ENCODE measurements at places on chromosomes 4 and X.
A peak's percentile ranks its signal among the peaks of the same experiment; 100 is the strongest.

DNA sequence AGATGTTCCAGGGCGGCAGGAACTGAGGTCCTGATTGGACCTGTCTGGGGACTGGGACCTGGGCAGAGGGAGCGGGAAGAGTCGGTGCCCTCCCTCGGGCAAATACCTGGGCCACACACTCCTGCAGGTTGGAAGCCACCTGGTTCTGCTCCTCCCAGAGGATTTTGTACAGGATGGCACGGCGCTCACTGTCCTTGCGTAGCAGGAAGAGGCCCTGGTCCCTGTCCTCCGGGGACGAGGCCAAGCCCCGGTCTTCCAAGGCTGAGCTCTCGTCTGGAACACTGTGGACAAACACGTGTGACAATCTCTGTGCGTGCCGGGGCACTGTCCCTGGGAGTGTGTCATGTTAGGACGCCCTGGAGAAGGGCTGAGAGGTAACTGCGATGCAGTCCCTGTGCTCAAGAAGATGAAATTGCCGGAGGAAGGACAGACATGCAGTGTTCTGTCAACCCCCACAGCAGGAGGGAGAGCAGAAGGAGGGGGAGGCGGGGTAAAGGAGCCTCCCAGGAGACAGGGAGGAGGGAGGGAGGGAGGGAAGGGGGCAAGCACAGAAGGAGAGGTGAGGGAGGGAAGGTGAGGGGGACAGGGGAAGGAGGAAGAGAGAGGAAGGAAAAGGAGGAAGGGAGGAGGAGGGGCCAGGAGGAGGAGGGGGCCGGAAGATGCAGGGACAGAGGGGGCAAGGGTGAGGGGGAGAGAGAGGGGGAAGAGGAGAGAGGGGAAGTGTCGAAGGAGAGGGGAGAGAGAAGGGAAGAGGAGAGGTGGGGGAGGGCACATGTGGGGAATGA is 29.0 kb downstream of the PDHA1 start:
- no peak for DNase-seq

DNA sequence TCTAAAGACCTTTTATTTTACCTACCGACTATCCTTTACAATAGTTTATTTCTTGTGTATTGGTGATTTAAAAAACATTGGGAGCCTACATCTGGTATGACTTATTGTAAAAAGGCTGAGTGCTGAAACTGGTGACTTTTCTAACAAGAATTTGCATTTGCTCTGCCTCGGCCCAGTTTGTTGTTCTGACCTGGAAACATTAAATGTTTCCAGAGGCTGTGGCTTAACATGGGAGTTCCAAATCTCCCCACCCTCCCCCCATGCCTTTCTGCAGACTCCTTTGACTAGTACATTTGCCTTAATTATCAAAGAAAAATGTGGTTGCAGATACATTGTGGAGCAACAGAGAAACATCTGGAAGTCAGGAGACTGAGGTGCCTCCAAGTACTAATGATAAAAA is 39.8 kb downstream of the SPCS3 start:
- no peak for DNase-seq

GRCh38 chr4:72320223-72320948 is 248.6 kb downstream of the ADAMTS3 start:
- DNase-seq, result no peak

DNA sequence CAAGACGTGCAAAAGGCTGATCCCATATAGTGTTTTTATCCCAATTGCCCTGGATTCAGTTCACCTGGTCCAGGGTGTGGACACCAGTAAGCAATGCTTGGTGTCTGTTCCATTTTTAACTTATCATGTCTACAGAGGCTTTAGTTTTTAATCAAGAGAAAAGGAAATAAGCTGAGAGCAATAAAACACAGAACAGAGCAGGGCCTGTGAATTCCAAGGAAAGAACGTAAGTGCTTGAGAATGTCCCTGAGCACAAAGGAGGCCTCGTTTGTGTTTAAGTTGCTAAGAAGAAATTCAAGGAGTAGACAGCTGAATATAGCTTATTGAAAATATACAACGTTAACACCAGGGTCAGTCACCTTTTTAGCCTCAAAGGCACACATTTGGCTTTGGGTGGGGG is 191.3 kb downstream of the GPC3 start:
- DNase-seq, result no peak

DNA sequence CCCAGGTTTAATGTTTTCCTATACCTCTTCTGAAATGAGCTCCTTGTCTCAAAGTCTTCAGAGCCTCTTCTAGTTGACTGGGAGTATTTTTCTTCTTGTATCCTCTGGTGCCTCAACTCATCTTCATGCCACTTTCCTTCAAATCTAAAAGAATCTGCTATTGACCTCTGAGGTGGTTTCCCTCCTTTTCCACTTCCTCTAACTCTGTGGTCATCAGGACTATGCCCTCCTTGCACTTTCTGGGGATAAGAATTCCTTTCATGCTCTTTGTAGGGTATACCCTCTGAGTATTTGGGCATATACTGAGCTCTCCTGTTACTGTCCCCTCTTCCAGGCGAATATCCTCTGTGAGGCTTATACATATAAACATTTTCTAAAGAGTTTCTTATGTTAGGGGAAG is 24.8 kb downstream of the BCLAF3 start:
- DNase-seq, result no peak

DNA sequence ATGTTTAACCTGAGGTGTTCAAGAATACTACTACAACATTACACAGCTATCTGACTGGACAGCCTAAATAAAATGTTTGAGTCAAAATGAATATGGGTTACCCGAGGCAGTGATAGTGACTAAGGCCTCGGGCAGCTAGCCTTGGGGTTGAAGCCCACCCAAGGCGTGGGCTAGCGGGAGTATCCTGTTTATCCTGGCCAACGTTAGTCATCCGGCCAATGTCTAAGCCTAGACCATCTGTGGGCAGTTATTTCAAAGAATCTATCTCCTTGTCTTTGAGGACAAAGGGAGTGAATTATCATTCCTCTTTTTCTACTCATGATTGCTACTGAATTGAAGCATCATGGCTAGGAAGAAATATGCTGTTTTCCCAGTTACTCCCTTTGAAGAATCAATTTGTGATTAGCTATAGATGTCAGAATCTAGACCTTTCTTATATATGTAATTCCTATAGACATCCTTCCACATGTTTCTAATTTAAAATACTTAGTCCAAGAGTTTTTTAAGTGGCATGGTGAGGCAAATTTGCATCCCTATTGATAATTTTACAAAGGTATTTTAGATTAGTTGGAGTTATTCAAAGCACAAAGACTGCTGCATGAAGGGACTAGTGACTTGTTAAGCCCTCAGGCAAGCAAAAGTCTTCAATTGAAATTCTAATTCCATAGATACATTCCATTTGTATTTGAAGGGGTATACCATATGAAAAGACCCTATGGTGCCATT is 6.0 kb upstream of the PDGFC start:
- no peak for DNase-seq

- DNase-seq, result no peak
Observed at GRCh38 chrX:95953564-95953963, 731.1 kb upstream of the DIAPH2 start.

DNA sequence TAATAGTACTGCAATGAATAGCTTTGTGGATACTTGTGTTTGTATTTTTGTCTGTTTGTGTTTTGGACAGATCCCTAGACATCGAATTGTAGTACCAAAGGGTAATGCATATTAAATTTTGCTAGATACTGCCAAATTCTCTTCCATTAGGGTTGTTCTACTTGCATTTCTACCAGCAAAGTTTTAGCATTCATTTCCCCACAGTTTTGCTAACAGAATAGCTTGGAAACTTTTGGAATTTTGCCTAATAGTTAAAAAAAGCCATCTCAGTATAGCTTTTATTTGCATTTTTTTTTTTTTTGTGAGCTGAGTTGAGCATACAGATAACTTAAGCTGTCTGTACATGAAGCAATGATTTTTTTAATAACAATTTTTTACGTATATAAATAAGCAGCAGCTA is 1084.9 kb downstream of the ADGRL3 start:
- no peak for DNase-seq

DNA sequence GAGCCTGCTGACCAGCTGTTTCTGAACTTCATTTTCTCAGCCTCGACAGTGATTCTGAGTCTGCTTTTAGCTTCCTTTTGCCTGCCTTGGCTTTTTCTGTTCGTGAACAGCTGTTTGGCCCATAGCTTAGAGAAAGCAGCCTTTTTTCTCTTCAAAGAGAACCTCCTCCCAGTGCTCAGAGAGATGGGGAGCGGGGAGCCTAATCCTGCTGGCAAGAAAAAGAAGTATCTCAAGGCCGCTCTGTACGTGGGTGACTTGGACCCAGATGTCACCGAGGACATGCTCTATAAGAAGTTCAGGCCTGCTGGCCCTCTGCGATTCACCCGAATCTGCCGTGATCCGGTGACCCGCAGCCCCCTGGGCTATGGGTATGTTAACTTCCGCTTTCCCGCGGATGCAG is 756 bp downstream of the PABPC5 start:
- DNase-seq, result no peak

DNA sequence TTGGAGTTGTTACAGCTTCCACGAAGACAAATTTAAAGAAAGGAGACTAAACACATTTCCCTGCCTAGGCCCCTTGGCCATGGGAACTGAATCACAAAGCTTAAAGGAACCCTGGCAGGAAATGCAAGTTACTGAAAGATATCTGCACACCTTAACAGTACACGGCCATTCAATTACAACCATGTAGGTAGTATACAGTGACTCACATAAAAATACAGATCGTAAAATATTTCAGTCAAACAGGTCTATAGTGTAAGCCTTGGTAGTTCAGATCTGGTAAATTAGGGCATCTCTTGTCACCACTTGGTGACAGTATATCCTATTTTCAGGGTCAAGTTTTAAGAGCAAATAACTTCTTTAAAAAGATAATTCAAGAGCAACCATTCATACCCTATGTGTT is 112.0 kb downstream of the ATG4A start:
- no peak for DNase-seq

DNA sequence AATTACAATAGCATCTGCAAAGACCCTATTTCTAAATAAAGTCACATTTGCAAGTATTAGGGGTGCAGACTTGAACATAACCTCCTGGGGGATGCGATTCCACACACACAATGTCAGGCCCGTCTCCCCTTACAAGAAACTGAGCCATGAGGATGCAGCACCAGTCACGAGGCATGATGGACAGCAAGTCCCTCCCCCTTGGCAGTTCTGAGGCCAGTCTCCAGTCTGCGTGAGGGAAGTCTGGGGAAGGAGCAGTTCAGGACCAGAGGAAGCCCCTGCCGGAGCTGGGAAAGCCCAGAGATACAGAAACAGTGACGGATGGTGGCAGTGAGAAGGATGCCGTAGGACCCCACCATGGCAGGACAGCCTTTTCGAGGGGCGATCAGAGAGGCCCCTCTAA is 9.4 kb downstream of the FAM53A start:
- DNase-seq, result no peak

- peak; percentile 44 for DNase-seq
Observed at GRCh38 chrX:41086627-41086932, 1.3 kb downstream of the USP9X start.

- no peak for DNase-seq
Observed at GRCh38 chr4:107691378-107691777, 28.7 kb downstream of the PAPSS1 start.

- no peak for DNase-seq
Observed at GRCh38 chr4:159398236-159398638, 295.4 kb downstream of the RAPGEF2 start.

- no peak for DNase-seq
Observed at GRCh38 chrX:3963980-3964379, 250.5 kb upstream of the PRKX start.

GRCh38 chr4:95637043-95637600 is 88.3 kb upstream of the UNC5C start:
- peak; percentile 13 for DNase-seq

DNA sequence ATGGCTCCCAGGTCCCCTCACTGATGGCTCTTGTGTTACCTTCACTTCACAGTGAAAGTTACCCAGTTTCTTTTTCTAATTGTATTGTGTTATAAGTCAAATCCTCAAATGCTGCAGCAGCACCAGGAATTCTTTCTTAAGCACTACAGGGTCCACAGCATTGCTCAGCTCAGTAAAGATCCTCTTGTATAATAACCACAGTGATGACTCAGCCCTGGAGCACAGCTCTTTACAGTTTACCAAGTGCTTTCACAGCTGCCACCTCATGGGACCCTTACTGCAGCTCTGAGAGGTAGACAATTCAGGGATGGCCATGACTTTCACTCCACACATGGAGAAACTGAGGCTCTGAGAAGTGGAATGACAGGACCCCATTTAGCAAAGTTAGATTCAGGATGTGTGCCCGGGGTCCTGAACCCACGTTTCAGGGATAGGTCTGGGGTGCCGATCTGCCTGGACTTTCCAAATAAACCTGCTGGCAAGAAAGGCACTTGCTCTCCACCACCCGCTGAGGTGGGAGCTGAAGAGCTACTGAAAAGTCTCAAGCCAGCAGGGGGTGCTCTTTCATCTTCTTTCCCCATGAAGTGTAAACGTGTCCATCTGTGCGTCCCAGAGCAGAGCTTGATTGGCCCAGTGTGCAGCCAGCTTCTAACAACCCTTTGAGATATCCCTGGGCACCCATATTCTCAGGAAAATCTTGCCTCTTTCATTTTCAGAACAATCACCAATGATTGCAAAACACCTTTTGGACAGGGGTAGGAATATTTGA is 35.7 kb upstream of the GABRQ start:
- DNase-seq, result peak; percentile 20

GRCh38 chr4:56655209-56655626 is 25.9 kb downstream of the HOPX start:
- no peak for DNase-seq
